Activated T-helper 1 cell treated with Interleukin-2 at 50 U/mL for 16 hours (primary cell): ENCODE measurements at places on chromosomes 6 and 20.

GRCh38 chr6:37942606-37943376, 123.3 kb downstream of the ZFAND3 start:
- DNase-seq, result no peak

GRCh38 chr6:15131651-15132061, 114.2 kb upstream of the JARID2 start:
- DNase-seq, result no peak

- no peak for DNase-seq
Measured at GRCh38 chr20:20201639-20202038, 149.3 kb downstream of the CFAP61 start.

DNA sequence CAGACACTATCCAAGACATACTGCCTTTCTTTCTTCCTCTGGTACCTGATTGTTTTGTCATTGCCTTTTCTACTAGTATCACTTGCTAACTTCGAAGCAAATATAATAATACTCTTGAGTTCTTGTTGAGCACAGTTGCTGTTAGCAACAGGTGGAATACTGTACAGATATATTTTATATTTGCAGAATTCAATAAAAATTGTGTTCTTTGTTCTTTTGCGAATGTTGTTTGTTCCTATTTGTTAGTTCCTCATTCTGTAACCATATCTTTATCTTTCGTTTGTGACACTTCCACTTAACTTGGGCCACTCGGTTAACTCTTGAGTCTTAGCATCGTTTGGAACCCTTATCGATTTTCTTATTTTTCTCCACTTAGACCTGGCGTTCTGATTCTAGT, 868 bp downstream of the CYB5R4 start:
- no peak for DNase-seq

DNA sequence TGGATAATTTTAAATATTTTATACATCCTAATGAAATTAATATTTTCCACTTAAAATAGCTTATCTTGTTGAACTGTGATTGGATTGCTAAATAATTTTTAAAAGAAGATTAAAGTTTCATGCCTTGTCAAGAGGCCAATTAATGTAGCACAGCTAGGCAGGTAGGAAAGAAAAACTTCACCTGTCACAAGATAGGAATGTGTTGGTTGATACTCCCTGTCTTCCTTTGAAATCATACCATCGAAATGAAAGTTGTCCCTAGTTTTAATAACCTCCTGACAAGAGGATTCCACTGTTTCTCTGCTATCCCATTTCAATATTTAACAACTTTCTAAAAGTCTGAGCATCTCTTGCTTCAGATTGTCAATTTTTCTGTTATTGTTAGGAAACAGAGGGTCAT, 80.8 kb downstream of the BMP6 start:
- no peak for DNase-seq

GRCh38 chr20:54004445-54004844, 65.9 kb downstream of the BCAS1 start:
- no peak for DNase-seq

GRCh38 chr6:108638993-108639392, 78.3 kb downstream of the FOXO3 start:
- no peak for DNase-seq
